Stimulated activated CD8-positive, alpha-beta memory T cell treated with anti-CD3 and anti-CD28 coated beads, Interleukin-4, amount 100 ng/mL, for 1 hour (primary cell): ENCODE measurements at places on chromosomes 13 and 19.

GRCh38 chr19:15177269-15178116 is 23.3 kb downstream of the NOTCH3 start:
- peak; percentile 66 for DNase-seq

GRCh38 chr19:2252797-2253105 is 3.5 kb downstream of the JSRP1 start:
- no peak for DNase-seq

- DNase-seq = no peak
Measured at GRCh38 chr13:39765801-39766463, 110.5 kb downstream of the COG6 start.

GRCh38 chr13:106274551-106275203 is 260.8 kb downstream of the EFNB2 start:
- no peak for DNase-seq

GRCh38 chr13:31949486-31949885 is 82.1 kb upstream of the FRY start:
- no peak for DNase-seq

GRCh38 chr19:7866399-7867091 is 7.6 kb downstream of the PRR36 start:
- no peak for DNase-seq

DNA sequence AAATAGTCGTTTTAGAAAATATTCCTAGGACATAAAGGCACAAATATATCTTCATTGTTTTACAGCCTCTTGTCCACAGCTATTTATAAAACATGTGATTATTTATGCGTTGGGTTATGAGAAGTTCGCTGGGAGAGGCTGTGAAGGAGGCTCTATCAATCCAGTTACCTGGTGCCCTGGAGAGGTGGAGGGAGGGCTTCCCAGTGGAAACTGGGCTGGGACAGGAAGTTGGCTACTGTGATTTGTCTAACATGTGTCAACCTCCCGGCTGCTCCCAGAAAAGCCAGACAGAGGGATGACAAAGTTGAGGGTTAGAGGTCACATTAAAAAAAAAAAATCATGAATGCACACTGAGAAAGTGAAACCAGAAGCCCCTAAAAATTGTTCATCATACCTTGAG is 346.5 kb downstream of the ZNF536 start:
- no peak for DNase-seq

GRCh38 chr13:27200413-27201070 is 28.9 kb upstream of the USP12 start:
- no peak for DNase-seq

GRCh38 chr13:106873810-106874209 is 305.9 kb upstream of the ARGLU1 start:
- no peak for DNase-seq

GRCh38 chr19:39263912-39264305 is 4.3 kb upstream of the IFNL2 start:
- DNase-seq = no peak

GRCh38 chr13:112366907-112367646 is 9.1 kb upstream of the SPACA7 start:
- DNase-seq = no peak

DNA sequence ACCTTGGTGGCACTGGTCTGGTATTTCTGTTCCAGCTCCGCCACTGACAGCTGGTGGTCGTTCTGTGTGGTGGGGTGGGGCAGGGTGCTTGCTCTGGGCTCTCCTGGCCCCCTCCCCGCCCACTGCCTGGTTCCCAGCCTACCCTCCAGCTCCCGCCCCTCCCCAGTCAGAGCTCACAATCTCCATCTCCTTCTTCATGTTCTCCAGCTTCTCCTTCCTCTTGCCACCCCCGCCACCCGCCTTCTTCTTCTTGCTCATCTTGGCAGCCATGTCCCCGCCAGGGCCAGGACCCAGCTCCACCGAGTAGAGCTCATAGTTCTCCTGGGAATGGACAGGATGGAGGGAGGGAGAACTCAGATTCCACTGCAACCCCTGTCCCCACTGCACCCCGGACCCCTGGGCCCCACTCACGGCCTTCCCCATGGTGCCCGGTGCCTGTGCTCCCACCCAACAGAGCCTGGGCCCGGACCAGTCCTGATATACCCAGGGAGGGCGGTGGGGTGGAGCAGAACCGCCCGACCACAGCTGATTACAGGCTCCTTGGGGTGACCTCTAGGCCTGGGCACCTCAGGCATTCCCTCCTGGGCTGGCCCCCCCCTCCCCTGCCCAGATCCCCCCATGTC is at the start of gene ATP4A:
Gene ATP4A (minus strand): TSS at position 452 of the 623 bp plus-strand sequence. CDS start 29 bp downstream, at position 423.
- no peak for DNase-seq

GRCh38 chr13:57582032-57582431 is 49.5 kb upstream of the PCDH17 start:
- DNase-seq = no peak

DNA sequence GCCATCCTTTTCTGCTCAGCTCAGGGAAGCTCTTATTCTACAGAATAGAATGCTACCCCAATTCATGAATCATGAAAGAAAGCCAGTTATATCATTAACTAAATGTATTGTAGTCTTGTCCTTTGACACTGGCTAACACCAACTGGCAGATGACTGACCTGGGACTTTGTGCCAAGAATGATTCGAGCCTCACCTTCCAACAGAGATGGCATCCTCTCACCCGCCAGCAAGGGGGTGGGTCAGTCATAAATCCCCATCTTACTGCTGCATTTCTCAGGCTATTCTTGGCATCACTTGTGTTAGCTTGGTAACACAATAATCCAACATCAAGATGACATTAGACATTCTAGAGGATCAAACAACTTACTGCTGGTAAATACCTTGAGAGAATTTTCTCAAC is 1239.8 kb upstream of the MIR17HG start:
- no peak for DNase-seq

DNA sequence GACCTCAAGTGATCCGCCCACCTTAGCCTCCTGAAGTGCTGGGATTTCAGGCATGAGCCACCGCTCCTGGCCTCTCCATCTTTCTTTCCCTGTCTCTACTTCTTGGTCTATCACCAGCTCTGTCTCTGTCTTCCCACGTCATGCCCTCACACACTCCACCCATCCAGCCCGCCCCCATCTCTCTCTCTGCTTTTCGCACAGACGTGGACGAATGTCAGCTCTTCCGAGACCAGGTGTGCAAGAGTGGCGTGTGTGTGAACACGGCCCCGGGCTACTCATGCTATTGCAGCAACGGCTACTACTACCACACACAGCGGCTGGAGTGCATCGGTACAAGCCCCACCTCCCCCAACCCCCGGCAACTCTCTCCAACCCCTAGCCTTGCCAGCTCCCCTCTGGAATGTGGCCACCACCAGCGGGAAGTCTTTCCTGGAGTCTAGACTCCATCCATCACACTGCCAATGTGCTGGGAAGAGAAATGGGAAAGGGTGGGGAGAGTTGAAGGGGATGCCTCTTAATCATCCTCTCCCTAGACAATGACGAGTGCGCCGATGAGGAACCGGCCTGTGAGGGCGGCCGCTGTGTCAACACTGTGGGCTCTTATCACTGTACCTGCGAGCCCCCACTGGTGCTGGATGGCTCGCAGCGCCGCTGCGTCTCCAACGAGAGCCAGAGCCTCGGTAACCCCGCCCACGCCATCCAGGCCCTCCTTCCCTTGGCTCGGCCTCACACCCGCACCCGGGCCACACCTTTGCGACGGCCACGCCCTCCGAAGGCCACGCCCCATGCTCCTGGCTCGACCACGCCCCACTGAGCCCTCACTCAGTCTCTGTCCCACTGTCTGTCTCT is 22.5 kb downstream of the LTBP4 start:
- DNase-seq = no peak
